Globus pallidus (tissue), 1 donor: ENCODE measurements at places on chromosomes 7 and 10.

DNA sequence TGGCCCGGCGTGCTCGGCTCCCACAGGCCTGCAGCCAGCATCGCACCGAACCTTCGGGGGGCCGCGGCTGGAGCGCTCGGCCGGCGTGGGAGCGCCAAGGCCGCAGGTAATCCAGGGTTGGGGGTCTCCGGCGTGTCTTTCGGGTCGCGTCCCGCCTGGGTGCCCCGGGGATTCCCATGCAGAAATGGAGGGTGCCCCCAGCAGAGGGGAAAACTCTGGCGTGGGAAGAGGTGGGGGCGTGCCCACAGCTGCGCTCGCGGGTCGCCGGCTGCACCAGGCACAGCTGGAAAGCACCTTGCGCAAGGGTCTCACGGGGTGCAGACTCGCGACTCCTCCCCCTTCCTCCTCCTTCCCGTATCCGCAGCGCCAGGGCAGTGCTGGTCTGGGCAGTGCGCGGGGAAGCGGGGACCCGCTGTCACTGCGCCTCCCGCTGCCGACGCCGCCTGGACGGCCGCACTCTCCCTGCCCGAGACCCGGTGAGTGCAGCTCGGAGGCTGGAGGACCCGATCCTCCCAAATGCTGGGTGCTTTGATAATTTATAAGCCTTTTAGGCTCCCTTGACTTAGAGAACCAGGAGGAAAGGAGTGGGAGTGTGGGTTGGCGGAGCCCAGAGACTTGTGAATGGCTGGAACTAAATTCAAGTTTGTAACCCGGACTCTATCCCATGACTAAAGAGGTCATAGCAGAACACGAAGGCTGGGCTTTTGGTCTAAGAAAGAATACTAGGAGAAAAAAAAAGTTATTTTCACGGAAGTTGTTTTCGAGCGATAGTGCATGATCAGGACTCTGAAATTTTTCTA lies 489 bp downstream of the MAP3K8 start:
- peak; percentile 53 for DNase-seq

DNA sequence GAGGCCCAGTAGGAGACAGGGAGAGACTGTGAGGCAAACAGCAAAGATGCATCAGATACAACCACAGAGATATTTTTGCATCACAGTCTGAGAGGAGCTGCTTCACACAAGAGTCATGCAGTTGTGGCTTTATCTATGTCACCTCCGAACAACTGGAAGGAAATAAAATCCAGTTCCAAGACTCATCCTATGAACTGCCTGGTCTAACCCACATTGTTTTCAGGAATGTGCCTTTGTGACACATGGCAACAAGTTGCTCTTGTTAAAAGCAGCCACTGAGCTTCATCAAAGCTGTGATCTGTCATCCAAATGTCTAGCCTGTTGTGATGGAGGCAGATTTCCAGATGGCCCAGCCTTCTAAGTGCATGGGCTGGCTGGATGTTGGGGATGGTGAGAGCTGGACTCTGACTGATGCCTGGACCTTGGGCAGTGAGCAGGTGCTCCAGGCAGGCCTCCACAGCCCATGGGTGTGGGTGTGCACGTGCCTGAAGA lies 255.0 kb downstream of the BMPER start:
- no peak for DNase-seq

DNA sequence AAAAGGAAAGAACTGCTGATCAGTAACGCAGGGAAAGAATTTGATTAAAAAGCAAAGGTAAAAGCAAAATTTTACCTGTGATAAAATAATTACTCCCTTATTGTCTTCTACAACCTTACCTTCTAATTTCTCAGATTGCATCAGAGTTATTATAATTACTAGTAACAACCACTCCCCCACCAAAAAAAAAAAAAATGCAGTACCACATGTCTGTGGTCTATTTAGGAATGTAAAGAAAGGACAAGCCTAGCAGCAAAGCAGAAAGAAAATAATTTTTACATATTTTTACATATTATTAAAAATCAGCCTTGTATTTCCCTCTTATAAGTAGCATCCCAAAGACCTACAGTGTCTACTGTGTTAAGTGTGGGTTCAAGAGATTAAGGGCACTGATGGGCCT lies 430.4 kb downstream of the TFEC start:
- DNase-seq = no peak

DNA sequence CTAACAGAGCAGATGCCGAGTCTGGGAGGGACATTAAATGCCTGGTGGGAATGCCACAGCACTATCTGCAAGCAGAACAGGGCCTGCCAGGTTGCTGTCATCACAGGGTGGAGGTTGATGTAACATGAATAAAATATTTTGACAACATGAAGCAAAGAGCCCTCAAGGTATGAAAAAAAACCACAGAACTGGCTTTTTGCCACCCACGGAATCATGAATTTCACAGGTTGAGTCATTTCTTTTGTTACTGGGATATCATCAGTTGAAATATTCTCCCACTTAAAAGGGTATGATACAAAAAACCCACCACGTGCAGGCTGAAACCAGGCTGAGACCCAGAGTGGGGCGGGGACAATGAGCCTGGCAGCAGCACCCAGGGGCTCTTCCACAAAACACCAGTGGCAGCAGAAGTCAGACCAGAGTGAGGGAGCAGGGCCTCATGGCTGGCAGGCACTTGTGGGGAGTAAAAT lies 220.1 kb downstream of the TNS3 start:
- no peak for DNase-seq

DNA sequence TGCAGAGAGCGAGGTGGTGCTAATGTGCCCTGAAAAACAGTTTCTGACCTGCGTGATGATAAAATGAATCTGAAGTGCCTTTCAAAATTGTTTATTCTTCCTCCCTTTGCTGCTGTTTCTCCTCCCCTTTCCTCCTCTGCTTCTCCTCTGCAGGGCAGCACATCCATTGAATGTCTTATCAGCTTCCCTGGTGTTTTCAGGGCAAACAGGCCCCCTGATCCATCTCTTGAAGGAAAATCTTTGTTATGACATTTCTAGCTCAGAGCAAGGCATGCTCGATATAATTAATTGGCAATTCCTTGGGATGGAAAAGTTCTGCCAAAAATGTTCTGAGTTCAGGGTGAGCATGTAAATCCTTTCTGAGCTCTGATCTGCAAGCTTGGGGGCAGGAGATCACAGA lies 364.2 kb upstream of the ZNF32 start:
- DNase-seq = no peak

GRCh38 chr10:71765906-71766716 lies 7.2 kb downstream of the VSIR start:
- no peak for DNase-seq

- DNase-seq = peak; percentile 10
These were observed at the start of gene GIMAP6 for GRCh38 chr7:150631866-150632864. Gene GIMAP6, minus strand, starts transcription at chr7:150632385. Its CDS starts 2,243 bp downstream, at chr7:150630142.

DNA sequence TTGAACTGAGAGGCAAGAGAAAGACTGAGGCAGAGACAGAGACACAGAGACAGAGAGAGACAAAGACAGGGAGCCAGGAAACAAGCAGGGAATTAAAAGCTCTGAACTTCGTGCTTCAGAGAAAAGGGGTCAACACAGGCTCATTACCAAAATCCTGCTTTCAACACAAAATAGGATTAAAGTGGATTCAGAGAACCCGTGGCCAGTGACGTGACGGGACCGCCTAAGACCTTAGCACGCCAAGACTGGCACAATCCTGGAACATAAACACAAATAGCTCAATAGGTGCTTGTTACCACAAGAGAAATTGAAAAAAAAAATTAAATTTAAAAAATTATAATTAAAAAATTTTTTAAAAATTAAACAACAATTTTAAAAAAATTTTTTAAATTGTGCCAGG lies 21.5 kb downstream of the ASB13 start:
- no peak for DNase-seq
